BJ (cell line): ENCODE measurements at places on chromosomes 5 and 9. TPM values are rescaled to one million over a fixed set of nuclear protein-coding genes. Genes with fewer than 3 reads are reported as not detected.

The DMGDH gene
- polyA plus RNA-seq, result 2.9 and 3.5 TPM in 2 replicates

The FAXDC2 gene
- polyA plus RNA-seq, result 10.7 and 13.6 TPM in 2 replicates

The PCDHGB2 gene
- polyA plus RNA-seq, result 3.7 and 4.0 TPM in 2 replicates

The ADAMTS6 gene
- 26.2 and 28.0 TPM in 2 replicates for polyA plus RNA-seq

The SLC6A7 gene
- not detected in 2 replicates for polyA plus RNA-seq

The SLCO4C1 gene
- polyA plus RNA-seq, result not detected in 2 replicates

The LRRTM2 gene
- polyA plus RNA-seq, result 0.02 and 0.07 TPM in 2 replicates

The LCN9 gene
- polyA plus RNA-seq, result not detected in 2 replicates

The ADCY2 gene
- not detected in 2 replicates for polyA plus RNA-seq

The FABP6 gene
- not detected in 2 replicates for polyA plus RNA-seq

The FAM153A gene
- not detected in 2 replicates for polyA plus RNA-seq

The DNAH5 gene
- polyA plus RNA-seq, result 1.1 and 1.8 TPM in 2 replicates

The SLC34A1 gene
- not detected in 2 replicates for polyA plus RNA-seq

The PCDHB9 gene
- 0.22 and 0.49 TPM in 2 replicates for polyA plus RNA-seq

The C9orf153 gene
- polyA plus RNA-seq, result 0.09 TPM in 1 of 2 replicates, not detected in the other

The SLC4A9 gene
- not detected in 2 replicates for polyA plus RNA-seq

The IL33 gene
- not detected in 2 replicates for polyA plus RNA-seq

The CLTA gene
- polyA plus RNA-seq, result 197 and 212 TPM in 2 replicates

The SPATA24 gene
- 3.4 and 4.5 TPM in 2 replicates for polyA plus RNA-seq

The UBE2QL1 gene
- polyA plus RNA-seq, result not detected in 2 replicates

The KCNV2 gene
- polyA plus RNA-seq, result not detected in 2 replicates

The NUP155 gene
- 10.8 and 18.9 TPM in 2 replicates for polyA plus RNA-seq

The SLC46A2 gene
- not detected in 2 replicates for polyA plus RNA-seq

The IL3 gene
- not detected in 2 replicates for polyA plus RNA-seq

The IFNB1 gene
- polyA plus RNA-seq, result not detected in 2 replicates

The CCL27 gene
- polyA plus RNA-seq, result 0.11 and 0.12 TPM in 2 replicates

The SYK gene
- not detected in 2 replicates for polyA plus RNA-seq
